ENCODE measurements at places on chromosomes 1 and 21.

DNA sequence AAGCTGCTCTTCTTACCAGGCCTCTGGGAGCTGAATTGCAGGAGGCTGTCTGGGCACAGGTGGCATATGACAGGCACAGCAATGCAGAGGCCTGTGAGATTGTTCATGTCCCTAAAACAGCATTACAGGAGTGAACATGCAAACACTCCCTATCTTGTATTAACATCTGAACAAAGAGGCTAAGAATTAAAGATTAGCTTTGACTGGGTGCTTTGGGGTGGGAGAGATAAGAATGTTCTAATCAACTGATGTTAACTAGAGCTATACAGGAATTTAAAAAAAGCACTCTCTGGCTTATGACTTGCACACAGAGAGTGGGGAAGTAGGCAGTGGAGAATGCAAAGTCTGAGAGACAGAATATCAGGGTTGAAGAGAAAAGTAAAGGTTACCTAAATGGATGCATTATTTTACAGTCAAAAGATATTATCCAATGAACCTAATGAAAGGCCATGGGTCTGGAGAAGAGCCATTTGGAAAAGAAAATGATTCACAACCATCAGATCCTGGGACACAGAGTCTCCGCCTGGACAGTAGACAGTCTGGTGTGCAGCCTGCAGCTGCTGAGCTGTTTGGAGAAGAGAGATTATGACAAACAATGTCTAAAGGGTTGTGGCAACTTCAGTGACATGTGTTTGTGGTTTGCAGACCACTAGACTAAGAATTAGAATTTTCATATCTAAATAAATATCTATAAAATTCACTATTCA, 20.2 kb downstream of the DPT start:
- DNase-seq = no peak

DNA sequence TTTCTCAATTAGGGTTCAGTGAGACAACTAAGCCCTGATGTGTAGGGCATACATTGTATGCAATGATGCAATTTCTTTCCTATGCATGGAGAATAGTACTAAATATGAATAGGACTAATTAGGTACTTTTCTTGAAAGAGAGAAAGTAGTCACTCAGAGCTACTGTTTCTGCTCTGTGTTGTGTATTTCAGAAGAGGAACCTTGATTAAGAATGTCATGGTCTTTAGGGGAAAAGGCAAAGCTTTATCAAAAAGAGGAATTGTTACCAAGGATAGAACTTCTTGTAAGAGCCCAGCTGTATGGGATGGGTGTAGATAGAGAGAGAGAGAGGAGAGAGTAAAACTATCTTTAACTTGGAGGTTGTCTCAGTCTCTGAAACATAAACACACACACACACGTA, 49.1 kb downstream of the HLX start:
- no peak for DNase-seq

DNA sequence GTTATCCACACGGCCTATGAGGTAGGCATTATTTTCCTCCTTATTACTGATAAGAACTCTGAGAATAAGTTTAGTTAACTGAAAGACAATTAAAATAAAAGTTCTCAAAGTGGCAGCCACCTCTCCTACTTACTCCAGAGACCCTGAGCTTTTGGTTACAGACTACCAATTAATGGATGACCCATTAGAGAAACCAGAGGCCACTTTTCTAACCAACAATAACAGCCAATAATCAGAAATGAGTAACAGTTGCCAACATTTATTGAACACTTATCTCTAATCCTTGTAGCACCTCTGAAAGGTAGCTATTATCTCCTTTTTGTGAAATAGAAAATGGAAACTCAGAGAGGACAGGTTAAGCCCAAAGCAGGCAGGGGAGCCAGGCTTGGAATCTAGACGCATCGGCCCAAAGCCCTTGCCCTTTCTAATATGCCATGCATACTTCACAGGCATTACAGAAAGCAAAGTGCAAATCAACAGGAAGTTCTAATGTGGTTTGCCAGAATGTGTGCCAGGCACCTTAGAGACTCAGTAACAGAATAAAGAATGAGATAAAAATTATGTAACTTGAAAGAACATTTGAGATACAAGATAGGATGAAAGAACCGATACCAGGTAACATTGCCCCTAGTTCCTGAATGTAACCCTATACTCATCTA, 50.0 kb downstream of the BEND5 start:
- DNase-seq = no peak

- no peak for DNase-seq
Observed at GRCh38 chr1:39450956-39451606, 40.4 kb upstream of the BMP8A start.

GRCh38 chr1:179731643-179732042, 11.4 kb upstream of the FAM163A start:
- no peak for DNase-seq

DNA sequence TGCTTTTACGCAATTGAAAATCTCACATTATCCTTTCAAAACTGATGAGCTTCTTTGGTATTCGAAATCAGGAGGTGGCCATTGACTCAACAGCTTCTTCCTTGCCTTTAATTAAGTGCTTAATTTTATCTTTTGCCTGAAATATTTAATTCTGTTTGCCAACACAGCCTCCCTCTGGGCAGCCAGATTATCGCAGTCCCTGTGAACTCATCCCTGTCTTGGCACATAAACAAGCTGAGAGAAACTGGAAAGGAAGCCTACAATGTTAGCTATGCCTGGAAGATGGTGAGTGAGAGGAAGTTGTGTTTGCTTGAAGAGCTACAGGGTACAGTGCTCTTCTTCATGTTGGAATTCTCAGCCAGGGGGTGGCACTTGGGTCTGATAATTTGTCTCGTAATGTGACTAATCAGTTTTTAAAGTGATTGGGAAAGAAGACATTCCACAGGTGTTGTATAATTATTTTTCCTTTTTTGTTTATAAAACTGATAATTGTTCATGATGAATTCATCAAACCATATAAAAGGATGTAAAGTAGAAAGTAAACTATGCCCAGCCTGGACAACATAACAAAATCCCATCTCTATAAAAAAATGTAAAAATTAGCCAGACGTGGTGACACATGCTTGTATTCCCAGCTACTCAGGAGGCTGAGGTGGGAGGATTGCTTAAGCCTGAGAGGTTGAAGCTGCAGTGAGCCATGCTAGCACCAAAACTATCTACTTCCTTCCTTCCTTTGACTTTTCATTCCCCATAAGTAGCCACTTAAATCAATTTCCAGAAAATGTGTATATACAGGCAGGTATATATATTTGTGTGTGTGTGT, 90.1 kb upstream of the RAVER2 start:
- no peak for DNase-seq

DNA sequence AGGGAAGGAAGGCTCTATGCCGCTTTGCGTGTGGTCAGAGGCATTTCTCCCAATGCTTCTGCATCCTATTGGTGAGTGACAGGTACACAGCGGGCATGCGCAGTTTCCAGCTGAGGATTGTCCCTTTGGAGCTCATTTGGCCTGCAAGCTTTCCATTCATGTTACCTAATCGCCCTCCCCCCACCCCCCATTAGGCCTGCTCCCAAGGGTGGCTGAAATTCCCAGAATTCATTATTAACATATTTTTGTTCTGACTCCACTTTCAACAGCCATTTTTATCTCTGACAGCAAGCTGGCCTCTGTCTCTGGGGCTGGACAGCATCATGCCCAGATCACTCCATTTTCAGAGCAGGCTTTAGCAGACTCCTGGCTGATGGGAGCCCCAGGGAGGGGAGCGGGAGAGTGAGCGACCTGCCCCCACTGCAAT, 25.6 kb downstream of the MIS18A start:
- DNase-seq = no peak

DNA sequence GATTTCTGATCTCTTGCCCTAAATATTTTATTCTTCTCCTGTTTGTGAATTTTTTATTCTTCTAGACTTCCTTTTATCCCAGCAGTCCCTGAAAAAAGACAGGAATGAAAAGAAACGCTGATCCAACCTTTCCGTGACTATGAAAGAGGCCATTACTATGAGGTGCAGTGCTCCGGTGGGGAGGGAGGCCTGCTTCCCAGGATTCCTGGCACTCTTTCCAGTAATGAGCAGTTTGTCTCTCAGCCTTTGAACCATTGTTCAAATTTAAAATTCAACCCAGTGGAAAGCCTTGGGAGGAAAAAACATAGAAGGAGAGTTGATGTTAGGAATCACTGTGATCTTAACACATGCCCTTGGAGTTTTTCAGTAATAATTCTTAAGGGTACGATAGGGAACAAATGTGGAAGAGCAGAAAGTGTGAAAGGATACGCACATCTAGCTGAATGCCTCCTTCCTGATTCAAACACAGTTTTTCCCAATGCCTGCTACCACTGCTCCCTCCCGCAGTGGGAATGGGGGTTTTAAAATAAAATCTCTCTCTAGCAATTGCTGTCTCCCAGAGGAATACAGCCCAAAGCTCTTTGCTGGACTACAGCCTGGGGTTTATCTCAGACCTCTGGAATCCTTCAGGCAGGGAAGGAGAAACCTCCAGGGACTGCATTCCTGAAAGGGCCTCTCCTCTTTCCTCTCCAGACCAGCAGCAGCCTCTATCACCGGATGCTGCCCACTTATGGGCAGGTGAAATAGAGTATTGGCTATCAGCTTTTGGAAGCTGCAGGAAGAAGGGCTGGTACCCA, 6.1 kb downstream of the IER5 start:
- no peak for DNase-seq

GRCh38 chr1:22259551-22260282, 116.8 kb upstream of the WNT4 start:
- no peak for DNase-seq

DNA sequence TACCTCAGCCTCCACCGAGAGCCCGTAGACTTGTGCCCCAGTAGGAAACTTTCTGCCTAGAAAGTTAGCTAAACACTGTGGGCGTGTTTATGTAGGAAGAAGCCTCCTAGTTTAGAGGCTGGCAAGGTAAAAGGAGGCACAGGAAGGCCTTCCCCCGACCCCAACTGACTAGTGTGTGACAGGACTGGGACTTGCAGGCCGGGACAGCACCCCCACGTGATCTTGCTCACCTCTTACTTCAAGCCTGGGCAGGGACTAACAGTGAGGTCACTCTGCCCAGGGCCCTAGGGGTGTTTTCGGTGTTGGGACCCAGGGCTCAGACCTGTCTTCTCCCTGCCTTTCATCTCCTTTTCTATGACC, 392 bp upstream of the TAGLN2 start:
- DNase-seq = no peak

DNA sequence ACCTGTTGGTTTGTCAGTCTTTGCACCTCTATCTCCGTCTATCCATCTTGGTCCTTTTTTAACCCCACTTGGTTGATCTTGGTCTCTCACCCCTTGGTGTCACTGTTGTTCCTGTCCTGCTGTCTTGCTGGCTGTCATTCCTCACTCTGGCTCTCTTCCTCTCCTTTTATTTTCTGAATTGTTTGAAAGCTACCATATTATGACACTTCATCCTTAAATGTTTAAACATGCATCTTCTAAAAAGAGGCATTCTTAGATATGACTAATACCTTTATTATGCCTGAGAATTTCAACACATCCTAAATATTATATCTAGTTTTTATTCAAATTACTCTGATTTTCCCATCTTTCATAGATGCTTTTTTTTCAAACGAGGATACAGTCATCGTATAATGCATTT, 37.0 kb downstream of the BACH1 start:
- DNase-seq = no peak

DNA sequence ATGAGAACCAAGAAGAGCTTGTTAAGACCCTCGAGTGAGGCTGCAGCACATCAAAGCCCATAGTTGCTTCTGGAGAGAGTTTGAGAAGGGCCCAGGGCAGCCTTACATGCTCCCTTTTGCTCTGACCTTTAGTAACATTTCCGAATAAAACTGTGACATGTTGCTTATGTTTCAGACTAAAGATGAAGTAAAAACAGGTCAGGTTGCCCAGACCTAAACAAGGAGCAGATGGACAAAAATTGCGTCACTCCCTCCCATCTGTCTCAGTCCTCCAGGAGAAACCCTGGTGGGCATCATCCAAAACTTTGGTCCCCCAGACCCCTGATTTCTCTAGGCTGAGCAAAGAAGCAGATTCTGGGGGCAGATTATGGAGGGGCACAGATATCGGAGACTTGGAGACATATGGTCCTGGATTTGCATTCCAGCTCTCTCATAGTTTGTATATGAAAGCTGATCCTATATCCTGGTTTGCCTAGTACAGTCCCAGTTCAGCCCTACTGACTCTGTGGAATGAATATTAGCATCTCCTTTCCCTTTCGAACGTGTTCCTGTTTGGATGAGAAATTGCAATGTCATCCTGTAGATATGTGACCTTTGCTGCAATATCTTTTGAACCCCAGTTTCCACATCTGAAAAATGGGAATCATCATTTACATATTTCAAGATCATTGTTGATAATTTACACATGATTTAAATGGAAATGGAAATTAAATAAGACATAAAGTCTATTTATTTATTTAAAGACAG, 304.9 kb upstream of the USP24 start:
- DNase-seq = no peak

DNA sequence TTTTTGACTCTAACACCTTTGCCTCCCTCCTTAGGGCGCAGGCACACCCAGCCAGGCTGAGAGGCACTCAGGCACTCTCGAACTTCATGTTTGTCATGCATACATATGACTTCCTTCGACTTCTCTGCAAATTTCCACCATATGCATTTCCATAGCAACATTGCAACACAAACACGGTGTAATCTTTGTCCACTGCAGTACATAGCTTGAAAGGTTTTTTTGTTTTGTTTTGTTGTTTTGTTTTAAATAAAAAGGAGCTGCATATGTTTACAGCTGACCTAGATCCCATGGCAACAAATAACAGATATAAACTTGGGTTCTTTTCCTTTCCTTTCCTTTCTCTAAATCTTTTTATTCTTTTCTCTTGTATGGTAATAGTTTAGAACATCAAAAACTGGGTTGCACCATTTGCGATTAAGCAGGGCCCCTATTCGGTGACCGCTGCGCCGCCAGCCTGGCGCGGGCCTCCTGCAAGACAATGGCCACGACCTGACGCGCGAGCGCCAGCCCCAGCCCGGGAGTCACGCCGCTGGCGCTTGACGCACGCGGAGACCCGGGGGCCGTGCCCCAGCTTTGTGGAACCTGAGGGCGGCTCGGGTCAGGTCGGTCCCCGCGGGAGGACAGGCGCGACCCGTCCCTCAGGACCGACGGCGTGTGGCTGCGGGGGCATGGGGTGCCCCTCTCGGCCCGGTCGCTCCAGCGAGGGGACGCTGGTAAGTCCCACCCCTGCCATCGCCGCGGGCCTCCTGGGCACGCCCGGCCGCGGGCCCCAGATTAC, 35.2 kb downstream of the CCN1 start:
- DNase-seq = no peak

GRCh38 chr1:177065430-177065829, 99.1 kb downstream of the ASTN1 start:
- DNase-seq = no peak

DNA sequence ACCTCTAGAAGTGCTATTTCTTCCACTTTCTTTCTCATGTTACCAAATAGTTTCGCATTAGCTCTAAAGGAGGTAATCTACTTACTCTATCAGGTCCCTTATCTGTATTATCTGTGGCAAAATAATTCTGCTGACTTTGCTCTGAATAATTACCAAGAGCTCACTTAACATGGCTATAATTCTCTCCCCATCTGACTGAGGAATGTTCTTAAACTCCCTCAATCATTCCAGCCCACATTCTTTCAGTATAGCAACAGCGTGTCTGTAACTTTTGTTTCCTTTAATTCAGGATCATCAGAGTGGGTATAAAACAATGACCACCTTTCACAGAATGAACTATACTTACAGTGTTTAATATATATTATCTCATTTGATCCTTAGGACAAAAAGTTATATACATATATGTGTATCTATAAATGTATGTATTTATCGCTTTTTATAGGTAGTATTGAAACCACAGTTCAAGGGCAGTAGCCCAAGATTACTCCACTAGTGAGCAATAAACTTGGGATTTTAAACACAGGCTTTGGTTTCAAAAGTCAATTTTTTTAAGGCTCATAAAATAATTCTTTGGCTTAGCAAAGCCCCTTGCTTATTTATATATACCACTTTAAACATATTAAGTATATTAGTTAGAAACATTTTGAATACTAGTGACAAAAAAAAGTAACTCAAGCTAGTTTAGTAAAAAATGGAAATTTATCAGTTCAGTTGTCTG, 36.1 kb upstream of the ST6GALNAC3 start:
- no peak for DNase-seq

Measured in stimulated activated naive CD4-positive, alpha-beta T cell (primary cell).